RPMI8226 (cell line): ENCODE measurements at places on chromosomes 1 and 21.

DNA sequence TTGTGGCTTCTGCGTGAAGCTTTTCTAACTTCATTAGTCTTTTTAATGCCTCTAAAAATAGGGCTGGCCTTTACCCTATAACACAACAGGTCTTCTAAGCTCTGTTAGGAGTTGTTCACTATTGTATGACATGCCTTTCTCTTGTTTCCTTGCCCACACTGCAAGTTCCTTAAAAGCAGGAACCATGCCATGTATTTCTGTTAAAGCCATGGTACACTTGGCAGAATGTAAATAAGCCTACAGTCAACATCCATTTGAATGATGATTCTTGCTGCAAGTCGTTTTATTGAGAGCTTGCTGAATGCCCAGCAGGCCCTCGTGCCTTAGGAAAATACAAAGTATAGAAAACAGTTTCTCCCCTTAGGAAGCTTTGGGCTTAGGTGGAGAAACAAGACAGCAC is 214.6 kb downstream of the DUSP10 start:
- DNase-seq = no peak

GRCh38 chr1:237794071-237794470 is 96.7 kb downstream of the ZP4 start:
- no peak for DNase-seq

- DNase-seq = no peak
These were observed 1.8 kb upstream of the GBP5 start for GRCh38 chr1:89274411-89274857.

GRCh38 chr1:33649759-33650158 is 177.3 kb downstream of the ZSCAN20 start:
- no peak for DNase-seq

DNA sequence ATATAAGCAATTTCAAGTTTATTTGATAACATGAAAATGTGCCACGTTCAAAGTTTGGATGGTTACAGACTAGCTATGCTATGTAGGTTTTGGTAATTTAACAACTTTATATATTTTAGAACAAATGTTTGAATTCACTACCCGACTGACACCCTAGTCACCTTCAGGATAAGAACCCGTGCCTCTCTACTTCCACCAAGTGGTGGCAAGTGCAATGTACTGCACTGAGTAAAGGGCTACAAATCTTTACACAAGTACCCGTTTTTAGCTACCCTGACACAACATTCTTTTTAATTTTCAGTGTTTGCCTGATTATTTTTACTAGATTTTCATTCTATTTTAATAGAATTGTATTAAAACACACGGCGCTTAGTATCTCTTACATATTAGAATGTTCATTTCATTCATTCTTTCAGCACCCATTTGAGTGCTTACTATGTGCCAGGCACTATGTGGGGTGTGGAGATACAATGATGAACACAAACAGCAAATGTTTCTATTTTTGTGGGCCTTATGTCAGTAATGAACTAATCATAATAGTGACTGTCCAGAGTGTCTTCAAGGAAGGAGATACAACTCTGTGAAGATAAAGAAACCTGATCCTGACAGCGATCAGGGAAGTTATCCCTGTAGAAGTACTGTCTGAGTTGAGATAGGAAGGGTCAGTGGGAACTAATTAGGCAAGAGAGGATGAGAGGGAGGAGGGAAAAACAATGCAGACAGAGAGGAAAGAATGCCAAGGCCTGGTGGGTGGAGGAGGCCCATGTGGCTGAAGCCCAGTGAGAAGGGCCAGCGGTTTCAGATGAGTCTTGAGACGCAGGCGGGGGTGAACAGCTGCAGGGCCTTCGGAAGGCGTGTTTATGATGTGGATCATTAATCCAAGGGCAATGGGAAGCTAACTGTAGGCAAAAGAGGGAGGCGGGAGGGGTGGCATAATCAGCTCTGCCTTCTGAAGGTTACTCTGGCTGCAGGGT is 3.8 kb downstream of the LCA5L start:
- peak; percentile 67 for DNase-seq

DNA sequence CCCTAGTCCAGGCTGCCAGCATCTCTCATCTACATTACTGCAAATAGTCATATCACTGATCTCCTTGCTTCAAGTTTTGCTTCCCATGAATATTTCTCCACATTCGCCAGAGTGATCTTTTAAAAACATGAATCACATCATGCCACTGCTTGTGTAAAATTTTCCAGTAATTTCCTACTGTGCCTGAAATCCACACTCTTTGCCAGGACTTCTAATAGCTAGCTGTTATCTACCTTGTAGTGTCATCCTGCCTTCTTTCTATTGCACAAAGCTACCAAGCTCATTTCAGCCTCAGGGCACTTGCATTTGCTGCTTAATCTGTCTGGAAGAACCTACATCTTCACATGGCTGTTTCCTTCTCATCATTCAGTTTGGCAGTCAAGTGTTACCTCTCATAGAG is 33.9 kb upstream of the ZNF362 start:
- DNase-seq = no peak

GRCh38 chr1:192442736-192443135 is 125.9 kb downstream of the RGS21 start:
- no peak for DNase-seq

- DNase-seq = no peak
These were observed 13.7 kb downstream of the MTARC2 start for GRCh38 chr1:220761688-220762427.

- no peak for DNase-seq
These were observed 43.9 kb upstream of the CRB1 start for GRCh38 chr1:197224160-197224559.

DNA sequence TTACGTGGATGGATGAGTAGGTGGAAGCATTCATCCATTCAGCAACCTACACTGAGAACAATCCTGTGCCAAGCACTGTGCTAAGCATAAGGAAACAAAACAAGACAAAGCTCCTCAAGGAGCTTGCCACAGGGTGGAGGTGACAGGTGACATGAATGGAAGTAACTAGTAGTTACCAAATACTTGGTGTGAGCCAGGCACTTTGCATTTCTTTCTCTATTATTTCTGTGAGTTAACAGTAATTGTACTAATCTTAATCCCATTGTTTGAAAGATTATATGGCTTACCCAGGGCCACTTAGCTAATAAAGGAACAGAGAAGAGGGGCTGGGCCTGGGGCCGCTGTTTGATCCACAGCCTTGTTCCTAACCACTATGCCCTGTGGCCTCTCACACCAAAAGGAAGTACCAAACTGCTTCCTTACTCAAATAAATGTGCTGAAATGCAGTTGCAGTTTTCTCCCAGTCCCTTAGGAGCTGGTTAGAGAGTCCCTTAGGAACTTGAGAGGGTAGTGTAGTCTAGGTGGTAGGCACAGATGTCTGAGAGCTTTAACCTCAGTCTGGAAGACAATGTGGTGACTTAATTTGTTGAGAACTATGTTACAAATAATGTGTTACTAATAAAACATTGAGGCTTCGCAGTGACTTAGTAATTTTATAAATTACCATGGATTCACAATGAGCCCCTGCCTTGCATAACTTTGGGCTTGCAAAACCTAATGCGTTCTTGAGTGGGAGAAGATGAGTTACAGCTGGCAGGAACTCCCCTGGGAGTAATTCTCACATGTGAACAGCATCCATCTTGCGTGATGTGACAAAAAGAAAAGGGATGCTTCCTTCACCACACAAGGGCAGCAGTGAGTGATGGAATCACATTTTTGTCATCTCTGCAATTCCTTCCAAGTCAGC is 69.8 kb downstream of the MPZL1 start:
- no peak for DNase-seq

GRCh38 chr1:232127190-232127589 is 500.6 kb downstream of the DISC1 start:
- no peak for DNase-seq

GRCh38 chr1:77672374-77672773 is 10.1 kb downstream of the ZZZ3 start:
- DNase-seq = no peak

GRCh38 chr1:67823615-67824014 is 9.7 kb downstream of the GNG12 start:
- DNase-seq = no peak

GRCh38 chr1:117535821-117536220 is 70.0 kb upstream of the TENT5C start:
- no peak for DNase-seq

DNA sequence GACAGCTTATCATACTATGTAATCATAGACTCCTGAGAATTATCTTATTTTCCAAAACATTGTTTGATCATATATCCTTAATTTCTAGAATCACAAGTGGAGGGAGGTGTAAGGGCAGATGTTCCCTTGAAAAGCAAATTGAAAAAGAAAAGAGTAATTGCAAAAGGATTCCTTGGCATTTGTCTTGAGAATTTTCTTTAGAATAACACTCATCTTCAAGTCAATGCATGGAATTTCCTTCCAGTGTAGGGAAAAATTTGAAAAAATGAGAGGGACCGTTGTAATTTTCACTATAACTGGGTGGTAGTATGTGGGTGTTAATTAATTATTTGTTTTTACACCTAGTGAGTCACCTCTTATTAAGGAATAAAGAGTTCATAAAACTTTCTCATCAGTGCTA is 724.6 kb upstream of the ADAMTS5 start:
- DNase-seq = no peak

DNA sequence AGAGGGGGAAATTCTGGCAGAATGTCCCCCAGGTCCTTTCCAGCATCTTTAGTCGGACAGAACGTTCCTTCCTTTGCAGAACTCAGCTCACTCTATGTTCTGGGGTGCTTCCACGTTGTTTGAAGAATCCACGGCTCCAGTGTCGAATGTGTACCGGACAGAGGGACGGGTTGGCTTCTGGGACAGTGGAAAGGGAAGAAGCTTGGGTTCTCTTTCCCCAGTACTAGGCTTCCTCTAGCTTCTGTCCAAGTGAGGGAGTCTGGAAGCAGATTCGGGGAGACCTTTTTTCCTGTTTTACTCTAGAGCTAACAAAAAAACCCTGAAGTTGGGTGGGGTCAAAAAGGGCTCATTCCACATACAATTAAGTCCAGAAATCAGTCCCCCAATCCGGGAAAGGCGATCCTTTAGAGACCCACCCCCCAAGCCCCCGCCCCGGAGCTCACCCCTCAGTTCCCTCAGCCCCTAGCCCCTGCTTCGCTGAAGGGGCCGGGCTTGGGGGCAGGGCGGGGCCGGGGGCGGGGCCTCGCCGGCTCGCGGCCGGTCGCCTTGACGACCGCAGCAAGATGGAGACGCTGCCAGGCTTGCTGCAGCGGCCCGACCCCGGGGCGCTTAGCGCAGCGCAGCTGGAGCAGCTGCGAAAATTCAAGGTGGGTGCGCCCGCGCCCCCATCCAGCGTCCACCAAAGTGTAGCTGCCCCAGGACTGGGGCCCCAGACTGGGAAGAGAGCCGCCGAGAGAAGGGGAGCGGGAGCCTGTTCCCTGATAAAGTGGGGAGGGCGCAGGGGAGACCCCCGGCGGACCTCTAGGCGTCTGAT is at the start of gene RIIAD1:
Gene RIIAD1 (plus strand): TSS at position 549 of the 814 bp plus-strand sequence. CDS start 15 bp downstream, at position 564.
- peak; percentile 63 for DNase-seq

DNA sequence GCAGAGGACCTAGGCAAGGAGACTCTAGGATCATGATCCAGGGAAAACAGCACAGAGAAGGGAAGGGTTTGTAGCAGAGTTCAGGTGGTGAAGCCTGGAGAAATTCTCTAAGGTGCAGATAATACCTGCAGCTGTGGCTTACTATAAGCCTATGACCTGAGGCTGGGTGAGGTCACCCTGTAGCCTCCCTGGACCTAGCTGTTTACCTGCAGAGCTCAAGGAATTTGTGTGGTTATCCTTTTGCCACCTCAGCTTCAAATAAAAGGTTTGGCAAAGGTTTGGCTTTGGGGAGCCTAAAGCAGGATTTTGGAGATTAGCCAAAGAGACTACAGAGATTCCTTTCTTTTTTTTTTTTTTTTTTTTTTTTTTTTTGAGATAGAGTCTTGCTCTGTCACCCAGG is 79.5 kb upstream of the ZNF648 start:
- DNase-seq = no peak

- DNase-seq = no peak
These were observed 69.0 kb upstream of the KRTAP19-8 start for GRCh38 chr21:31107176-31107785.

DNA sequence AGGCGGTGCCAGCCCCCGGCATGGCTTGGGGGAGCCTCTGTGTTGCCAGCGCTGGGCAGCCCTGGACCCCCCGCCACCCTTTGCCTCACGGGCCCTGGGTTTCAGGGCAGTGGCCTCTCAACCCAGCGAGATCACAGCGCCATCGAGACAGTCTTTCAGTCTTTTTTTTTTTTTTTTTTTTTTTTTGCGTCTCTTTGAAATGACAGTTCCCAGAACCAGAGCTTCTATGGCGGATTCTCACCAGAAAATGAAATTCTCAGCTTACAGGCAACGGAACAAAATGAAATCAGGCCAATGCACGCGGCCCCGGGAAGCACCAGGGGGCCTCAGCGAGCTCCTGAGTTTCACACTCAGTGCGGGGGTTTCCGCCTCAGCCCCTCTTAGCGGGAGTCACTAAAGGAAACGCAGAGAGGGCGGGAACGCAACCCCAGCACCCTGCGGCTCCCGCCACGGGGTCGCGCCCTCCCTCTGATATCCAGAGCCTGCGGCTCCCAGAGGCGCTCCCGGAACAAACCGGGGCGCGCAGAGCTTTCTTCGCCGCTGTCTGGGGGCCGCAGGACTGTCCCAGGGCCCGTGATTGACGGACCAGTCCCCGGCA is 8.0 kb upstream of the COL6A1 start:
- peak; percentile 64 for DNase-seq

DNA sequence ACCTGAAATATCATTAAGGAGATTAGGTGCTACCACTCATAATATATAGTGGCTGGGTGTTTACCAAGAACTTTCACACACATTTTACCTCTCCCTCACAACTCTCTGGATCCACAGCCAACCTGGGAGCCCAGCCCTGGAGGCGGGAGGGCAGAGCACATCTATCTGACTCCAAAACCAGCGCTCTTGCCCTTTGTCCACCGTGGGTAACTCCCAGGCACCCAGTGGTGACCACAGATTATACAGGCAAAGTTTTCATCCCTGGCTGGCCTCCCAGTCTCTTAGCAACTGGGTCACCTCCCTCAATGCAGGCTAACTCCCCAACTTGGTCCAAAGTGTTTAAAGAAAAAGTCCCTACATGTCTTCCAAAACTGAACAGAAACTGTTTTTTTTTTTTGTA is 2.4 kb downstream of the PAQR7 start:
- DNase-seq = peak; percentile 70

GRCh38 chr1:15177710-15178166 is 24.2 kb downstream of the TMEM51 start:
- no peak for DNase-seq

GRCh38 chr1:31981972-31982371 is 31.7 kb upstream of the KHDRBS1 start:
- peak; percentile 44 for DNase-seq

GRCh38 chr21:38861989-38862683 is 56.4 kb downstream of the ETS2 start:
- DNase-seq = peak; percentile 76

DNA sequence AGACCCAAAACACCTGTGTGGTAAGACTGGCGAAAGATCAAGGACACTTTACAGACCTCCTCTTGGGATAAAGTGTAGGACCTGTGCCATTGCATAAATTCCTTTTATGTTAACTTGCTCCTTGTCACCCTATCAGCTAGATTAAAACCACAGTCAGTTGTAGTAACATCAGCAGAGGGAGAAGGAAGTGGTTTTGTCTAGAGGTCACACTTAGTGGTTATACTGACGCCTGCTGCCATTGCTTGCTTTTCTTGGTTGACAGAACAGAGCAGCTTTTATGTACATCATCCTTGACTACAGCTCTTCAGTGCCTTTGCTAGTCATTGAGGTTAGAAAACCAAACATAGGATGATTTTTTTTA is 101.4 kb downstream of the PBX1 start:
- DNase-seq = peak; percentile 69
